ENCODE measurements at places on chromosomes 3 and 15.

DNA sequence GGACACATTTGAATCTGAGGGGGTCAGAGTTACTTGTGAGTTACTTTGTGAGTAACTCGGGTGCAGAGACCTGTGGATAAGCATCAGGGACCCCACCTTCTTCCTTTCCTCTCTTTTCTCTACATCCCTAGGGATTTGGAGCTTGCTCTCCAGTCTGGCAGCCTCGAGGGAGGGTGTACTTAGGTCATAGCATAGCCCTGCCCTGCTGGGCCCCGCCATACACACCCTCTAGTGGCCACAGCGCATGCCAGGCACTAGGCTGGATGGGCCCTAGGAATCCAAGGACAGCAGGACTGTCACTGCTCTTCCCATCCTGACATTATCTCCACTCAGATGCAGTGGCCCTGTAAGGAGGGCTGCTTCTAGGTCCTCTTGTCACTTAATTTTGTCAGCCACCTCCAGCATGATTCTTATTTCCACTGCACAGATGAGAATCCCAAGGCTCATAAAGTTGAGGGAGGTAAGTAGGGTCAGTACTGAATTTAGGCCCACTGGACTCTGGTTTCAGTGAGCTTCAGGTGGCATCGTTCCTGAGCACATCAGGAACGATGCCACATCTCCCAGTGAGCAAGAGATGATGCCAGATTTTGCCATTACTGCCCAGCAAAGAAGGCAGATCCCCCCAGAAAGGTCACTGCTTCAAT lies 3.6 kb upstream of the SMAD6 start:
- peak; percentile 46 for DNase-seq

GRCh38 chr3:192843119-192843518 lies 74.5 kb downstream of the MB21D2 start:
- DNase-seq = no peak

GRCh38 chr15:28915041-28915810 lies 29.5 kb downstream of the APBA2 start:
- DNase-seq = no peak

DNA sequence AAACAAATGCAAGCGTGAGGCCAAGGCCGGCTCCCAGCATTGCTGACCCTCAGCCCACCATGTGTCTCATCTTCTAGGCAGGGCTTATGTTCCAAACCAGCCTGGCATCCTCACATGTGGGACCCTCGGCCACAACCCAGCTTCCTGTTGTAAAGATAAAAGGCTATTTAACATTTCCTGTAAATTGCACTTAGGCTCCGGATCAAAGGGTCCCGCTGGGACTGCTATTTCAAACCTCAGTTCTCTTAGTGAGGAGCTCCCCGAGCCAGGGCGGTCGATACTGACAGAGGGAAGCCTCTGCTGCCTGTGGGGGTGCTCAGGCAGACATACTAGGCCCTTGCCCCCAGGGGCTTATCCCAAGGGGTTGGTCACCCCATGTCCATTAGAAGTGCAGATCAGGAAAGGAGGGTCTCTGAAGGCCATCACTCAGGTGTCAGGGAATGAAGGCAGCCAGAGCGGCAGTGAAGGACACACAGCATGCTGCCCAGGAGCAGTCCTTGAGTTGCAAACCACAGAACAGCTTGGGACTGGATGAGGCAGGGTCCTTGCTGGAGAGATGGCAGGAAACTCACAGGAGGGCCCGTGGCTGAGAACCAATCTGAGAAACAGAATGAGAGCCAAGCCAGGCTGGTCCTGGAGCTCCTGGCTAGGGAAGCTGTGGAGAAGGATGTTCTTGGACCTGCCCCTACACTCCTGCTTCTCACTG lies 239.9 kb downstream of the TLE3 start:
- no peak for DNase-seq

DNA sequence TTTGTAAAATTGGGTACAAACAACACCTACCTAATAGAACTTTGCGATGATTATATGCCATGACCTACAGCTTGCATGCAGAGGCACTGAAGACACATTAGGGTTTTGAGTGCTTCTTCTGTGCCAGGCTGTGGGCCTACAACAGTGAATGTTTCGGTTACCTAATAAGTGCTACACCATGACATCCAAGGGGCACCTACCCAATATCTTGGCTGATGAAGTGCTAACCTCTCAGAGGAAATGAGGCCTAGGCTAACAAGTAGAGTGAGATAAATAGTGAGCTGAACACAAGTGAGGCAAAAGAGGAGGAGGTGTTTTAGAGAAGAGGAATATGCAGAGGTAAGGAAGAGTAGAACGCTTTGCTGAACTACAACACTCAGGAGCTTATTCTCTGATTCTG lies 12.2 kb upstream of the RASGRP1 start:
- DNase-seq = no peak

- DNase-seq = no peak
These were observed 30.1 kb downstream of the BDH1 start for GRCh38 chr3:197525706-197526105.

DNA sequence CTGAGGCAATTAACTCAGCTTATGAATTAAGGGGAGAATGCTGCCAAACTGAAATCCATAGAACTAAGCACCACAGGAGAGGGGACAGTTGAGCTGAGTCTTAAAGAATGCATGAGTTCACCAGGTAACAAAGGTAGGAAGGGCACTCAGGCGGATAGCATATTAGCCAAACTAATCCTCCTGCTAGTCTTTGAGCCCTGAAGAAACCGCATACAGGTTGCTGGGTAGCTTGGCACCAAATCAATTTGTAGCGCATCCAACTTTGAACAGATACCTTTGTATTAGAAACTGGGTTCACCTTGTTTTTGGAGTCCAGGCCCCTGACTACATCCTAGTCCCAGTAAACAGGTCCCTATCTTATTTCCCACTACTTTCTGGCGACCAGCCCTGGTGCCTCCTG lies 93.7 kb downstream of the FRMD4B start:
- DNase-seq = no peak

- no peak for DNase-seq
These were observed 6.0 kb downstream of the PHLDB2 start for GRCh38 chr3:111864821-111865656.

- DNase-seq = no peak
These were observed 3.2 kb downstream of the ALAS1 start for GRCh38 chr3:52200981-52201679.

- no peak for DNase-seq
These were observed 483.9 kb downstream of the RBMS3 start for GRCh38 chr3:29764603-29765254.

DNA sequence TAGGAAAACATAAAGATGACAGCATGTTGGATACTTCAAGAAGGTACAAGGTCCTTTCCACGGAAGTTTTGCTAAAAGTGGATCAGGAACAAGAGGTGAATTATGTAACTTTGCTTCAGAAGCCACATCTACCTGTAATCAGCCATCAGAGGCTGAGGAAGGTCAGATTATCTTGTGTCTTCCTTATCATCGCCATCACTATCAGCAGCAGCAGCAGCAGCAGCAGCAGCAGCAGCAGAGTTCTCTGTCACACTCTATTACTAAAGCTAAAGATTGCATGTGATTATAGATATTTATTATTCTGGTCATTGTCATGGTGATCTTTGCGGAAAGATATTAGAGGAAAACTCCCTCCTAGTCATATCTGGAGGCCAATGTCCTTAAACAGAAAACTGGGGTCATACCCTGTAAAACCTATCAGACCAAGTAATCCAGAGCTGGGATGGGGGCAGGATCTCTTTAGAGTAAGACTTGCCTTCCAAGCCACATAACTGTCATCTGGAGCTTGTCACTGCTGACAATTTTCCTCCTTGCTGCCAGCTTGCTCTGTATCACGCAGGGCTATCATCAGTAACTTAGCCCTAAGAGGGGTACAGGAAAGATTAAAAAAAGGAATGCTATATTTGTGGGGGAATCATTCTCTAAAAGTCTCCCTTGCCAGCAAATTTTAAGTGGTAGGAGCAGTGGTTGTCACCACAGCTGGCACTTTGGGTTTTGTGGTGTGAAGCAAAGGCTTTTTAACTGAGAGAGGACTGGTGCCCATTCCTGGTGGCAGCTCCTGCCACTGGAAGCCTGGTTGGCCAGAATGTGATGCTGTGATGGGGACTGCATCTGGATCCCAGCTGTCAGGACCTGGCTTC lies 130.9 kb upstream of the RASGRP1 start:
- no peak for DNase-seq

GRCh38 chr3:100257586-100257985 lies 3.2 kb upstream of the TBC1D23 start:
- DNase-seq = no peak

GRCh38 chr3:102017784-102018183 lies 168.5 kb downstream of the NFKBIZ start:
- DNase-seq = no peak

DNA sequence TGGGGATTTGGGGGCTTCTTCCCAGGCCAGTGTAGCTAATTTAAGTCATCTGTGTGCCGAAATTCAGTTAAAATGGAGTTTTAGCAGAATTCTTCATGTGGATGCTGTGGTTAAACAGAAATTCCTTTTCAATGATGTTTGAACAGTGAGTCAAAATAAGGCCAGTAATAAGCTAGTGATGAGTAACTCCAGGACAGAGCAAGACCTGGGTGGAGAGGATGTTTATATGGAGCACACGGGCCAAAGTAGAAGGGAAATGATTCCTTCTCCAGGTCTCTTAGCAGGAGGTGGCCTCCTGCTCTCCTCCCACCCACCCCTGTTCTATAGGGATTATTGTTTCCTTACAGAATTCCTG lies 31.9 kb upstream of the UACA start:
- no peak for DNase-seq

DNA sequence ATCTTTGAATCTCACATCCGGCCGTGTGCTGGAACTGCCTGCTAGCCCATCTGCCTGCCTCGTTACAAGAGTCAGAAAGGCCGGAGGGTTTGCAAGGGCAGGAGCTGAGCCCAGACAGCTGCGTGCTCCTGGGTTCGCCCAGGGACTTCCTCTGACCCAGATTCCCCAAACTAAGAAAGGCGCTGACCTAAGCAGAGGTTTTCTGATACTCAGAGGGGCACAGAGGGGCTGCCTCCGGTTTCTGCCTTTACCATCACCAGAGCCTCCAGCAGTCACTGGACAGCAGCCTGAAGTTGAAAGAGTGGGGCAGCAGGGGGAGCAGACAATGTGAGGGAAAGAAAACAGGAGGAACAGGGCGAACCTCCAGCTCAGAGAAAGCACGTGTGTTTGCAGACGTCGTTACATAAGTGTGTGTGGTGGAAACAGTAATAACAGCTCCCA lies 33.4 kb upstream of the RAD18 start:
- no peak for DNase-seq

- no peak for DNase-seq
These were observed 22.7 kb downstream of the XXYLT1 start for GRCh38 chr3:195248281-195248680.

DNA sequence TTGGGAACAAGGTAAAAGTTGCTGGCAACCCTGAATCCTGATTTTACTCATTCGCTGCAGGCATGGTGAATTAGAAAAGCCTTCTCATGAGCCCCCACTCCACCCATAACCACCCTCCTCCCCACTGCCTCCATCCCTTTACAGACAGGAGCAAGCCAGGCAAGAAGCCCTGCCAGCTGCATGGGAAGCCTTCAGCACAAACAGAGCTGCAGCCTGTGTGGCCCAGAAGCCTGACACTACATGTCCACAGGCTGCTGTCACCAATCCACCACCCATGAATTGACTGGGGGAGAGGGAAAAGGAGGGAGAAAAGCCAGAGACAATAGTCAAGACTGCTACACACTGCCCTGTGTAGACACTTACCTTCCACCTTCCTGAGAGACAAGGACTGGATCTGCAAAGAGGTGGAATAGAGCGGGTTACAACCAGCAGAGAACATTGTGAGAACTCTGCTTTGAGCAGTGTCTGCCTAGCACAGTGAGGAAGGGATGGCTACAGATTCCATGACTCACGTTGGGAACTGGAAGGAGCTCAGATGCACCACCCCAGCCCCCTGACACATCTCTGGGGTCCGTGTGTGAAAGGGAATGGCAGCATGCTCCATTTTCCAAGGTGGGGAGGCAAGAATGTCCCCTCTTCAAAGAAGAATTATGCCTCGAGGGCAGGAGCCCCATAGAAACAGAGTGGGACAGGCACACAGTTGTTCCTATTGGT lies 33.9 kb downstream of the DZIP1L start:
- DNase-seq = no peak

DNA sequence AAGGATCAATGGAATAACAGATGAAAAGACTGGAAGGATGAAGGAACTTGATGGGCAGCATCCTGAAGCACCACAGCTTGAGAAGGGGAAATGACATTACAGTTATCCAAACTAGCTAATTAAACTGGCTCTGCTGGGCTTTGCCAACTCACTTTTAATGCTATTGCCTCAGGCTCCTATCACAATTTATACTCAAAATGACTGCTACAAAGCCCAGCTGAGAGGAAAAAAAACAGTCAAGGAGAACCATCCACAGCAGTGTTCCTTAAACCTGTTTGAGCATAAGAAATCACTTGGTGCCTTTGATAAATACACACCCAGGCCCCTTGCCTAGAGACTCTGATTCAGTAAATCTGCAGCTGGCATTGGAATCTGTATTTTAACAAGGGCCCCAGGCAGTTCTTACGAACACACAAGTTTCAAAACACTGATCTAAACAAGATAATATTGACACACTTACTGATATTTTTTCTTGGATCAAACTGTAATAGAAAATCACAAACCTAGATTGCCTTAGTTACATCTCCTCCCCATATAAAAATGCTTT lies 85.8 kb downstream of the MB21D2 start:
- DNase-seq = no peak

DNA sequence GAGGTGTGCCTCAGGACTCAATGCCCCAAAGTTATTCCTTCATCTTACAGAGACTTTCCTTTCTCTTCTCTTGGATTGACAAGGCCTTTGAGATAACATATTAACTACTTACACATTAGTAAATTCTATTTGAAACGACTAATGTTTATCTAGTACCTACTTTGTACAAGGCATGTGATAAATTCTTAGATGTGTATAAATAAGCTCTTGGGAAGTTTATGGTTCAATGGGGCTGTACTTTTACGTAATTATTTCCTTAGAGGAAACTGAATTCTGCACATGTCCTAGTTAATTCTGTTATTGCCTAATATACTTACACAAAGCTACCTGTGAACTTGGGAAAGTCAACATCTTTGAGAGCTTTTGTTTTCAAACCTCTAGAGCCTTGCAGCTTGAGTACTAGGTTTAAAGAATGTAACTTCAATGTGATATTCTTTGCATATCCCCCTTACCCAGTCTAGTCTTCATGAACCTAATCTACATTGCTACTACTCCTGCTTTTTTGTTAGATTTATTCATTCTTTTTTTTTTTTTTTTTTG lies 58.5 kb upstream of the RAP2B start:
- DNase-seq = no peak

DNA sequence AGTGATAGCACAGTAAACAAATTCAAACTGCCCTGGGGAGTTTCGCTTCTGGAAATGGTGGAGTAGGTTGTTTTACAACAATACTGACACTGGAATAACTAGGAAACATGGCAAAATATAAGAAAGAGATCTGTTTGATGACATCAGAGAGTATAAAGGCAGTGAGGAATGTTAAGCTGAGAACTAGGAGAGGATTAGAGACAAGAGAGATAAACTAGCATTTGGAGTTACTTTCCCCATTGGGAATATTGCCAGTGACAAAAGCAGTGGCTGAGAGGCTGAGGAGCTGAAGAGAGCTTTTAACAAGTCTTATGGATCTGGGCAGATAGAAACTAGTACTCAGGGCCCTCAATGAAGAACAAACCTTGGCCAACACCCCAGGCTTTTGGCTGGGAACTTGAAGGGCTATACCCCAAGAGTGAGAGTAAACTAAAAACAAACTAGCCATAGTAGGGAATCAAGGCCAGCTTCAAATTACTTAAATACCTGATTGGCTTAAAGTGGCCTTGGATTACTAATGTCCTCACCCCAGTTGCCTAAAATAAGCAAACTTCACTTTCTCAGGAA lies 280.4 kb downstream of the KLF13 start:
- DNase-seq = no peak
